ENCODE measurements at places on chromosomes 6 and 20.

DNA sequence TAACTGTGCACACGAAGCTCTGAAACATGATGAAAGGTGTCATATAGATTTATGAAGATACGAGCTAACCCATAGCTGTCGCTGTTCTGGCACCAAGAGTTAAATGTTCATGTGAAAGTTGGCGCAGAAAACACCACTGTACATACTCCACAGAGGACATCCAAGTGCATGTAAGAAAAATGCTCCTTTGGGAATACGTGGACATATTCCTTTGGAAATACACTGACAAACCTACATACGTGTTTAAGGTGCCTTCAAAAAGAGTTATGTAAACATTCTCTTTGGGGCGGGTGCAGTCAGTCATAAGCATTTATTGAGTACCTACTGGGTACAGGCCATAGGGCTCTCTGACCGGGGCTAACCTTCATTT, 723 bp upstream of the ARID1B start:
- DNase-seq = no peak

DNA sequence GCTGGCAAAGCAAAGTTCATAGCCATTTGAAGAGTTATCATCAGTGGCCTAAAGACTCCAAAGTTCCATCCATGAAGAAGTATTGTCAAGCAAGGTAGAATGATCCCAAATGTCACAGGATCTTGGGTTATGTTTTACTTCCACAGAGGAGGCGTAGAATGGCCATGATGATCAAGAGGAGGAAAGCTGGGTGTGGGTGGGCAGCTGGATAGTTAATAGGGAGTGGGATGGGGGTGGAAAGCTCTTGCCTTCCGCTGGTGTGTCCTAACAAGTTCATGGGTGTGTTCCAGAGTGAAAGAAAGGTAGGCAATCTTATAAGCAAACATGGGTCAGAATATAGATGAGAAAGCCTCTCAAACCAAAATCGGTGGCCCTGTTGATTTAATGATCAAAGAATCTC, 38.4 kb downstream of the PIGU start:
- no peak for DNase-seq

DNA sequence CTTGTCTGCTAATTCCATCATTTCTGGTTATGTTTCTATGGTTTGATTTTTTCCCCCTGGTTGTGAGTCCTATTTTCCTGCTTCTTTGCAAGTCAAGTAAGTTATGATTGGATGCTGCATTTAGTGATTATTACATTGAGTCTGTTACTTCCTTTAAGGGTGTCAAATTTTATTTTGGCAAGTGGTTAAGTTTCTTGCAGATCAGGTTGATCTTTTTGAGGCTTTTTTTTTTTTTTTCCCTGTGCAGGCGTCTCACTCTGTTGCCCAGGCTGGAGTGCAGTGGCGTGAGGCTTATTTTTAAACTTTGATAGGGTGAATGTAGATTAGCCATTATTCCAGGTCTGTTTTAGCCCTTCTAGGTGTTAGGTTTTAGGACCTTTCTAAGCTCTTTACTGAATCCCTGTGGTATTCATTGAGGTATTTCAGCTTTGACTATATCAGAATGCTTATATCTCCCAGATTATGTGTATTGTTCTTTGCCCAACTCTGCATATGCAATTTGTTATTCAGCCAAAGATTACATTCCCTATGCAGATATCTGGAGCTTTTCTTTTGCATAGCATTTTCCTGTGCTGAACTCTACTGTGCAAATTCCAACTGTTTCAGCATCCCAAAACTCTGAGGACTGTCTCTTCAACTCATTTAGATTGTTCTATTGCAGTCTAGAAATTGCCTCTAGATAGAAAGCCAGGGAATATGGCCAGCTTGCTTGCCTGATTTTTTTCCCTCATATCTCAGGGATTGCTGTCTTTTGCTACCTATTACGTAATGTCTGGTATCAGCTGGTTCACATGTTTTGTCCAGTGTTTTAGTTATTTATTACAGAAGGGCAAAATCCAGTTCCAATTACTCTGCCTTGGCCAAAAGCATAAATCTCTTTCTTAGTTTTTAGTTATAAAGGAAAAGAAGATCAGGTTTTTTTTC, 113.3 kb downstream of the AFG1L start:
- DNase-seq = no peak

- DNase-seq = no peak
Observed at GRCh38 chr6:79117752-79118151, 39.7 kb upstream of the PHIP start.

- DNase-seq = no peak
Observed at GRCh38 chr6:36947570-36948351, 6.8 kb upstream of the PI16 start.

- DNase-seq = no peak
Observed at GRCh38 chr6:168596344-168596743, 155.4 kb downstream of the SMOC2 start.

- DNase-seq = peak; percentile 65
Observed at GRCh38 chr20:43558412-43559146, at the start of gene SGK2. SGK2 (plus strand) TSS chr20:43559027; CDS start chr20:43566496, 7,469 bp downstream.

- DNase-seq = no peak
Observed at GRCh38 chr6:3391902-3392458, 64.9 kb downstream of the SLC22A23 start.

DNA sequence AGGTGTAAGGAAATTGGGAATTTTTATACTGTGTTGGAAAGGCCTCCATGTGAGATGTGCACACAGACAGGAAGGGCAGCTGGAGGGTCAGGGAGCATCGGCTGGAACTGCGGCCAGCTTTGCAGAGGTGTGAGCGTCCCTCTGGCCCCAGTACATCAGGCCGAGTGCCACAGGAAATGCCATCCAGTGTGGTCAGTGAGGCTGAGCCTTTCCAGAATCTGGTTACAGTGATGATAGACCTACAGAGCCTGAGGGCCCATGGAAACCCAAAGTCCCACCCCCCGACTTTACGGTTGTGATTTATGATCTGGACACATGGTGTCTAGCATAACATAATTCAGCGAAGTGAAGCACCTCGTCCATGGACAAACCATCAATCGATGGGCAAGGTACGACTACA, 137.3 kb upstream of the PDE10A start:
- no peak for DNase-seq

- no peak for DNase-seq
Observed at GRCh38 chr6:31727717-31728671, 1.1 kb downstream of the DDAH2 start.

DNA sequence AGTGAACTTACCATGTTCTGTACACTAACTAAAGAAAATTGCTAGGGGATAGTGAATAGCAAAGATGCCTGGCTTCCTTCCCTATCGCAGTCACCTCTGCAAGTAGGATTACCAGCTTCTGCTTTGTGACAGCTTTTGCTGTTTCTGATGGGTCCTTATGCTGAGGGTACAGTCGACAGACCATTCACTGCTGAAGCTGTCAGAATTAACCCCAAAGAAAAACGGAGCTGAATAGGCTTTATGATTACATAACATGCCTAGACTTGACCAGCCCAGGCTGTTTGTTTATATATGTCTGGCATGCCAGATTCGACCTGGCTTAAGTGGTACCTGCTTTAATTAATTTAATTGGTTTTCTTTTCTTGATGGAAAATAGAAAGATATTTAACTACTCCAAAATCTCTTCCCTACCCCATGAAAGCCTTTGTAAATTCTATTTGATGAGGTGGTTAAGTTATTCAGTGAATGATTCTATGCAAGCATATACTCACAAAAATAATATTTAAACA, 21.7 kb upstream of the PRELID3B start:
- no peak for DNase-seq

- no peak for DNase-seq
Observed at GRCh38 chr20:22652681-22653588, 68.6 kb upstream of the FOXA2 start.

GRCh38 chr6:157521362-157522335, 140.7 kb downstream of the ZDHHC14 start:
- DNase-seq = no peak

GRCh38 chr20:50554694-50555579, 44.8 kb downstream of the PTPN1 start:
- no peak for DNase-seq

- no peak for DNase-seq
Observed at GRCh38 chr6:95676011-95676628, 98.8 kb downstream of the MANEA start.

DNA sequence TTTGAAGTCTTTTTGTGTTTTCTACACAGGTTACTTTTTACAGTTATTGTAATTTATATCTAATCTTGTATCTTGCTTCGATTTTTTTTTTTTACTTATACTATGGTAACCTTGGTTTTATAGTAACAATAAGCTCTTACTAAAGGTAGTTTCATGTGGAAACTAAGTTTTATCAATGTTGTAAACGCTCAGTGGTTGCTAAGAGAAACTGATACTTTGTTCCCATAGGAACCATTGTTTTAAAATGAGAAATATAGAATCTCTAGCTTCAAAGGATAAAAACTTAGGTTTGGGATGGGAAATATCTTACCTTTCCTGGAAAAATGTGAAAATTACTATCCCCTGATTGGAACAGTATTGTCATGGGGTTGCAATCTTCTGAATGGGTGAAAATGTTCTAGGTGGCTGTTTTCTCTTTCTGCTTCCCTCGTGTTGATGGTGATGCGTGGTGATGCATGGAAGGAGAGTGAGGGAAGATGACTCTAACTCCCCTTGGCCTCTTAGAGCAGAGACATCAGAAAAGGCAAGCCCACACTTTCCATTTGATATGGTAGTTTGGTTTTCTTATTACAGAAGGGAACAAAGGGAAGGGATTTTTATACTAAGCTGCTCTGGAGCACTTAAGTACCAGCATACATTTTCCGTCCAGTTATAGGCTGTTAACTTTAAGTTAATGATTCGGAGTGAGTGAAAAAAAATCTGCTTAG, 23.5 kb upstream of the BACH2 start:
- DNase-seq = no peak

- no peak for DNase-seq
Observed at GRCh38 chr6:3620937-3621336, 130.6 kb downstream of the PXDC1 start.

DNA sequence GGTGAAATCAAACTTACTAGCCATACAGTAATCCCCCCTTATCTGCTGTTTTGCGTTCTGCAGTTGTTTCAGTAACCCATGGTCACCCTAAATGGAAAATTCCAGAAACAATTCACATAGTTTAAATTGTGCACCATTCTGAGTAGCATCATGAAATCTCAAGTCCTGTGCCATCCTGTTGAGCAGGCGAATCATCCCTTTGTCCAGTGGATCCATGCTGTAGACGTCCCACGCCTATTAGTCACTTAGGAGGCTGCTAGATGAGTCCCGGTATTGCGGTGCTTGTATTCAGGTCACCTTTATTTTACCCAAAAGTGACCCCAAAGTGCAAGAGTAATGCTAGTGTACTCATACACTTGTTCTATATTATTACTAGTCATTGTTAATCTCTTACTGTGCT, 46.4 kb downstream of the HECA start:
- DNase-seq = no peak

- DNase-seq = no peak
Observed at GRCh38 chr20:40781327-40782042, 92.4 kb upstream of the MAFB start.

- no peak for DNase-seq
Observed at GRCh38 chr20:39880890-39881289, 808.1 kb downstream of the MAFB start.

GRCh38 chr20:62201173-62202082, 18.6 kb downstream of the MTG2 start:
- DNase-seq = peak; percentile 86

- no peak for DNase-seq
Observed at GRCh38 chr20:51535674-51536073, 6.8 kb downstream of the NFATC2 start.

- no peak for DNase-seq
Observed at GRCh38 chr6:168157272-168158212, 78.5 kb upstream of the FRMD1 start.

All from RWPE2 (cell line).